Calu3 (cell line): ENCODE measurements at places on chromosomes 7 and 10.

GRCh38 chr7:19024261-19024660 lies 93.2 kb downstream of the TWIST1 start:
- no peak for DNase-seq

GRCh38 chr7:65238785-65239184 lies 134.9 kb upstream of the ZNF92 start:
- DNase-seq = no peak

GRCh38 chr7:141744131-141744530 lies 6.0 kb downstream of the SSBP1 start:
- no peak for DNase-seq

- DNase-seq = no peak
These were observed 353.1 kb downstream of the THSD7A start for GRCh38 chr7:11478882-11479281.

GRCh38 chr10:52623761-52624160 lies 148.8 kb downstream of the MBL2 start:
- DNase-seq = no peak

DNA sequence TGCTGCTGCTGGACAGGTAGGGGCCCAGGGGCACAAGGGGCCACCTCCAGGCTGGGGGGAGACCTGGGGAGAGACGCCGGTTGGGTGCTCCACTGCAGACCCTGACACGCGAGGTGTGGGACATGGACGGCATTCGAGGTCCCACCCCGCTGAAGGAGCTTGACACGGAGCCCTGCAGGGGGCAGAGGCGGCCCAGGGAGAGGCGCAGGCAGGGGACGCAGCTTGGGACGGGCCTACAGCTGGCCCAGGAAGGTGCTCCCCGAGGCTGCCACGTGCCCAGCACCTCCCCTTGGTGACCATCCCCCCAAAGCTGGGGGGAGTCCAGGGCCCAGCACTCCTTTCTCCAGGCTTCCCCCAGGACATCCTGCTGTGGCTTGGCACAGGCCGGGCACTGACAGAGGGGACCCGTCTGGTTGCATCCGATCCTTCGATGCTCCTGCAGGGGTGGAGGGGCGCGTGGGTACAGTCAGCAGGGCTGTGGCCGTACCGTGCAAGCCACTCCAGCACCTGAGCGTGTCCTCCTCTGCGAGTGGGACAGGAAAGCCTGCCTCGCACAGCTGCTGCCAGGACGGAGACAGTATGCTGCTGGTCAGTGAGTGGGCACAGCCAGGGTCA lies 174.4 kb downstream of the ELFN1 start:
- DNase-seq = no peak

DNA sequence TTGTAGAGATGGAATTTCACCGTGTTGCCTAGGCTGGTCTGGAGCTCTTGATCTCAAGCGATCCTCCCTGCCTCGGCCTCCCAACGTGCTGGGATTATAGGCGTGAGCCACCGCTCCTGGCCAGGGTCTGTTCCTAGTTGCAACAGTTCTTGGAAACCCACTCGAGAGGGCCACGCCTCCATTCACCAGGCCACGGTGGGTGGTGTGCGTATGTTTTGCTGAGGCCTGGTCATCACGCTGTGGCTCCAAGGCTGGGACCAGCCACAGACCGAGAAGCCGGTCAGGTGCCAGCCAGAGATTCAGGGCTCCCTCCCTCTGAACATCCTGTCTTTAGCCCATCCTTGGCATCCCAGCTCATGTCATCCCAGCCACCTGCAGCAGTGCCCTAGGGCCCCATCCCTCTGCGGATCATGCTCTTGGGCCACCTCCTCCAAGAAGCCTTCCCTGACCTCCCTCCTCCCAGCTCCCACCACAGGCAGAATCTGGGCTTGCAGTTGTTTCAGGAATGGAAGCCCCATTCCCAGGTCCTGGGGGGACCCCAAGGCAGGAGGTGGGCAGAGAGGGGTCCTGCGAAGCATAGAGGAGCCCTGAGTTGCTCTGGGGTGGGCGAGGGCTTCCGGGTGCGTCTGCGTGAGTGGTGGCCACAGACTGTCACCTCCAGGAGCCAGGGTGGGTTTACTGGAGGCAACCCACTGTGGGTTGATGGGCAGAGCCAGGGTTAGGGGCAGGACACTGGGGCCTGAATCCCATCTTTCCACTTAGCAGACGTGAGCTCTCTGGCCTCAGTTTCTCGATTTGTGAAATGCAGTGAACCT lies 5.2 kb downstream of the LAT2 start:
- DNase-seq = no peak

GRCh38 chr7:102944241-102944640 lies 31.4 kb downstream of the LRRC17 start:
- DNase-seq = no peak

GRCh38 chr7:32481176-32481575 lies 9.0 kb downstream of the LSM5 start:
- DNase-seq = no peak

DNA sequence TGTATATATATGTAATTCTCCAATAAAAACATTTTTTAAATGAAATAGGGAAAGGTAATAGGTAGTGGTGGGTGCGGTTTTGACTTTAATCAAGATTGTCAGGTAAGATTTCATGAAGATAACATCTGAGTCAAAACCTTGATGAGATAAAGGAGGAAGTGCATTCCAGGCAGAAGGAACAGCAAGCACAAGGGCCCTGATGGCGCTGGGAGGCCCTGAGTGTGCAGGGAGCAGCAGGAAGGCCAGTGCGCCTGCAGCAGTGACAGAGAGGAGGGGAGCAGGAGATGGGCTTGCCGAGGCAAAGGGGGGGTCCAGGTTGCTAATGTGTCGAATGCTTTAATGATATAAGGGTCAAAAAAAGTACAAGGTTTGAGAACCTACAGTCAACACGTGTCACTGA lies 69.8 kb downstream of the GNA12 start:
- peak; percentile 37 for DNase-seq

GRCh38 chr10:71486484-71487114 lies 89.9 kb downstream of the CDH23 start:
- DNase-seq = peak; percentile 83

GRCh38 chr7:36614959-36615358 lies 109.3 kb downstream of the AOAH start:
- no peak for DNase-seq

DNA sequence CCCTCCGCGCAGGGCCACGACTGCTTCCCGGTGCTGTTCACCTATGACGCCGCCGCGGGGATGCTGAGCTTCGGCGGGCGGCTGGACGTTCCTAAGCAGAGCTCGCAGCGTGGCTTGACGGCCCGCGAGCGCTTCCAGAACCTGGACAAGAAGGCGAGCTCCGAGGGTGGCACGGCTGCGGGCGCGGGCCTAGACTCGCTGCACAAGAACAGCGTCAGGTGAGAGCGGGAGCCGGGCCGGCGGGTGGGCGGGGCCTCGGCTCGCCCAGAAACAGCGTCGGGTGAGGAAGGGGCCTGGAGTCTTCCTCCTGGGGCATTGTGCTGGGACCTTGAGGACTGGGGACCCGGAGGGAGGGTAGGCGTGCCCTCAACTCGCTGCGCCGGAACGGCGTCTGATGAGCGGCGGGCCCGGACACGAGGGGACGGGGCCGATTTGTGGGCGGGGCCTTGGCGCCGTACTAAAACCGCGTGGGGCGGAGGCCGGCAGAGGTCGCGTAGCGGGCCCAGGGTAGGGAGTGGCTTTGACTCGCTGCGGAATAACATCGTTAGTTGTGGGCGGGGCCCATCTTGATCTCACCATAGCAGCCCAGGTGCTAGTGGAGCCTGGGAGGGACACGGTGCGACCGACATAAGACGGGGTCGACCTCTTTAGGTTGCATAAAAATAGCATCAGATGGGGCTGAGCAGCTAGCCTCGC lies 15.6 kb downstream of the PDAP1 start:
- no peak for DNase-seq

DNA sequence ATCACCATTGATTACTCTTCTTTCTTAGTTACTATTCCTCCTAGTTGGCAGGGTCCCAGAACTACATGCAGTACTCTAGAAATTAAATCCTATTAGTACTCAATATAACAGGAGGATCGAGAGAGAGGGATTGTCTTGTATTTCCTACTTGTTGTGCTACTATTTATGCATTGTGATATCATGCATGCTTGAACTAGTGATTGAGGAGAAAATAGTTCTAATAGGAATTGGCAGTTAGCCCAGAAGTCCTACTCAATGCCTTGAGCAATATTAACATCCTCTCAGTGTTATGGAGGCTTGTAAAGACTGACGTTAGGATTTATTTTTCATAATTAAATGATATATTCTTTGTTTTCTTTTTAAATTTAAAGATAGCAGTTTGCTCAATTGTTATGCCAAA lies 67.4 kb downstream of the FOXP2 start:
- no peak for DNase-seq

DNA sequence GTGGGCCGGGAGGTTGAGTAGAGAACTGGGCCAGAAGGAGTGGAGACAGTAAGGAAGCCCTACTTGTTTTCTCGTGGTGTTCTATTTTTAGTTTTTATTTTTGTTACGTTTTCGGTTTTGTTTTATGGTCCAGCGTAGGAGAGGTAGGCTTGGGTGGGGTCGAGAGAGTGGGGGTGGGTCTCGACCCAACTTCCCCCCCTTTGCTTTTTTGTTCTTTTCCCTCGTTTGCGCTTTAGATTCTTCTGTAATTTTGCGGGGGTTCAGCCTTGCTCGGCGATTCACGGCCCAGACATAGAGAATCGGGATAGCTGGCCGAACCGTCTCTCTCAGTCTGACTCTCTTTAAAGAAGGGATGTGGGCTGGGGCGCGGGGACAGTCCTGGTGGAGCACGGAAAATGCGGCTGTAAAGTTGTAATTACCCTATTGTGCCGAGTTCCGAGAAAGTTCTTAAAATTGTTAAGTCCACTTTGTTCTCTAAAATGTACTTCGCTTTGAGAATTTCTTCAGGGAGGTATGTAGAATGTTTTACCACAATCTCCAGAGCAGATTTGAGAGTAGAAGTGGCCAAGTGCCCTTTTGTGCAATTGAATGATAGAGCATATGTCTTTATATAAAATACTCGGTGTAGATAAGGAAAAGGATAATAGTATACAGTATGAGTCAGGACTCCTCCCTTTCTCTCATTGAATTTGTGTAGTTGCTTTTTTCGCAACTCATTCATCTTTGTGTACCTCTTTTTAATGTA lies 816 bp downstream of the DMTF1 start:
- DNase-seq = peak; percentile 3

DNA sequence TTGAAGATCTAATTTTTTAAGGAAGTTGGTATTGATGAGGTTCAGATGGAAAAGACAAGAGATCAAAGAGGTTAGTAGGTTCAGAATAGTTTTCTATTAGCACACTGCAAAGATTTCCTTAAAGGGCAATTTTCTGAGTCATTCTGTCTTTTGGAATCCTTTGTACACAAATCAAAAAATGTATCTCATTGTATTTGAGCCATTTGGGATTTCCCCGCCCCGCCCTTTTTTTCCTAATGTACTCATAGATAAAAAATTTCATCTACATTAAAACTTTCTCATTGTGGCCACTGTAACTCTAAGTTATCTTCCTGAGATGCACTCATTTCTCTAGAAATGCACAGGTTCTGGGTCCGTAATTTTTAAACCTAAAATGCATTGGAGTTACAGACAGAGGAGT lies 12.1 kb downstream of the GIMAP6 start:
- DNase-seq = peak; percentile 9

- no peak for DNase-seq
These were observed 26.0 kb downstream of the LARP4B start for GRCh38 chr10:905503-905902.

- DNase-seq = peak; percentile 9
These were observed 11.9 kb upstream of the HABP2 start for GRCh38 chr10:113540845-113541548.

- no peak for DNase-seq
These were observed 608.6 kb downstream of the DNAJB6 start for GRCh38 chr7:157945401-157945800.
